ENCODE measurements at places on chromosomes 7 and 10.

GRCh38 chr10:79411546-79412495 is 33.6 kb downstream of the ZCCHC24 start:
- no peak for DNase-seq

DNA sequence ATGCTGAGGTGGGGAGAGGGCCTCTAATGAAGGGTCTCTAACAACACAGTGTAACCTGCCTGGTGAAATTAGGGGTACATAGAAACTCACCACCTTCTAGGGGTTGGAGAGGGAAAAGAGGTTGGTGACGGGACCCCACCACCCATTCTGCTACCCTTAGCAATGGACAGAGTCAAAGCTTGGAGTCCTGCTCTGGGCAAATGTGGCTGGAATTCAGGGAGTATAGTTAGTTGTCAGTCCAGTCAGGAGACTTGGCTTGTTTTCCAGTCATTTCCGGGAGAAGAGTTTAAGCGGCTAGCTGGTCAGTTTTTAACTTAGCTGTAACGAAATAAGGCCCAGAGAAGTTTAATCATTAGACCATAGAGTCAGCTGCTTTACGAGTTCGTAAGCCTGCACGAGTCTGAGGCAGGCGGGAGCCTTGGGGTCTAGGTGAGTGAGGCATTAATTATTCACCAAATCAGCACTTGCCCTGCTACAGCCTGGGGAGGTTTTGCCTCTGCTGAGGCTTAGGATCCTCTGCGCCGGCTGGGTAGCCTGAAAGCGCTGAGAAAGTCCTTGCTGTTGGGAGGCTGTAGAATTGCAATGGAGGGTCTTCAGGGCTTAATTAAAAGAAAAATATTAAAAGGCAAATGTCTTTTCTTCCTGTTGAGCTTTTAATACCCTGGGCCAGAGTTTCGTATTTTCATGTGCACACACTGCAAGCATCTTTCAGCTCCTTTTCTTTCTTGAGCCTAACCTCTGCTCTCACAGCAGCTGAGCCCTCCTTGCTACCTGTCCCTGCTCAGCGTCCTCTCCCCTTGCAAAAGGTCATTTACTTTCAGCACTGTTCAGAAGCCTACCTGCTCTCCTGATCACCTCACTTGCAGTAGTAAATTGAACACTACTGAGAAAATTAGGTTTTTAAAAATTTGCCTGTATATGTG is 1.5 kb upstream of the LAMB1 start:
- no peak for DNase-seq

- DNase-seq, result no peak
Observed at GRCh38 chr10:59654007-59654406, 55.6 kb downstream of the SLC16A9 start.

DNA sequence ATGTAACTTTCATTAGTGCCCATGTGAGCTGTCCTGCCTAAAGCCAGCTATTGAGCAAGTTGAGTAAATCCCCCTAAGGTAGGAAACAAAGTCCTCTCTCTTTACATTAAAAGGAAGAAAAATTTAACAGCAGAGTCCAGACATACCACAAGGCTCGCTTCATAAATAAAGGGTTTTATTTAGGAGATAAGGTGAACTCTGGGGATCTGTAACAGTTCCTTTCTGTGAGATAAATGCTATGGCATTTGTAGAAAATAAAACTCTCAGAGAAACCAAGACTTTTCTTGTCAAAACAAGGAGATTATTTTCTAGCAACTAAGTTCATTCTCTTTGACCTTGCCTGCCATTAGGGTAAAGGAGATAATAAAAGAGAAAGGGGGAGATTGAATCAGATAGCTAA is 32.3 kb upstream of the LYZL1 start:
- no peak for DNase-seq

DNA sequence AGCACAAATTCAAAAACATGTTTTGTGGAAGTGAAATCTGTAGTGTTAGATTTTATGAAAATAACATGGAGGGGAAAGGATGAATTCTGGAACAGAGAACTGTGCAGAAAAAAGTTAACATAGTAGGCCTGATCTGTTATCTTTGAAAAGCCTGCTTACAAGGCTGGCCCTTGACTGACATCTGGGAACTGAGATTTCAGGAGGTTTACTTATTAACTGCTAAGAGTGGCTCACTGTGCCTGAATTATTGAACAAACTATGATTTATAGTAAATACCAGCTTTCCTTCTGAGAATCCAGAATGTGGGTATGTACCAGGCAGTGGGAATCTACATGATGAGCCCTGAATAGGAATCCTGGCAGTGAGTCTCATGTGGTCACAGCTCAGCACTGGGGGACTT is 30.5 kb downstream of the NSUN6 start:
- no peak for DNase-seq

- DNase-seq, result no peak
Observed at GRCh38 chr10:285216-285615, 150.0 kb downstream of the ZMYND11 start.

GRCh38 chr7:29763266-29763665 is 43.0 kb upstream of the WIPF3 start:
- no peak for DNase-seq

All from fibroblast of skin of right quadriceps (primary cell).